Stimulated activated naive B cell treated with anti-CD40 and anti-IgM and Interleukin-4, amounts not matched to agents 10 μg/mL and 1 μg/mL and 100 μg/mL, for 72 hours (primary cell): ENCODE measurements at places on chromosomes 5 and 9.

- no peak for DNase-seq
Observed at GRCh38 chr9:7121664-7122063, 363.9 kb downstream of the KDM4C start.

GRCh38 chr9:114487607-114488300 is 17.5 kb downstream of the WHRN start:
- DNase-seq = peak; percentile 60

- DNase-seq = no peak
Observed at GRCh38 chr9:13621872-13622564, 342.5 kb upstream of the MPDZ start.

DNA sequence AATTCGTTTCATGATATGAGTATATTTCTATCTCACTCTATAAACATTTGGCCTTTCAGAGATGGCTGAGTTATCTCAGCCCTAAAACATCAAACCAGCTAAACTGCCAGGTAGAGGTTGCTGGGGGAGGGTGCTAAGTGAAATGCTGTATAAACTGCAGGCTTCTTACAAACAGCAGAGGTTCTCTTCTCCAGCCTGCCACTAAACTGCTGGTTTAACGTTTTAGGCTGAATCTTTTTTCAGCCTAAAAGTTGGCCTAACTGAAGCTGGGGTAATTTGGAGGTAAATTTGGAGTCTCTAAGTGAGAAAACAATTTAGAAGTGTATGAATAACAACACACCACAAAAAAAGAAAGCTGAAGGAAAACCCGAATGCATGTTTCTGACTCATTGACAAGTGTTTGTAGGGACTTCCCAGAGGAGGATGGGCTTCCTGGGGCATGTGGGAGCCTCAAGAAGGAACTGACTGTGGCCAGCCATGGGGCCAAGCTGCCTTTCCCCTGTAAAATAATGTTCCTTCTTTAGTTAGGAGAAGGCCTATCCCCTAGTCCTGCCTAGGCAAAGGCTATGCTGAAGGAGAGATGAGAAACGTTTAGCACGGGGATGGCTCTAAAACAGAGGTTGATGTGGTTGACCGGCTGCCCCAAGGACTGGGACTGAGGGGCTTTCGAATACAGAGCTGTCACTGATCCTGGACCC is 44.3 kb downstream of the SLC28A3 start:
- DNase-seq = peak; percentile 32

DNA sequence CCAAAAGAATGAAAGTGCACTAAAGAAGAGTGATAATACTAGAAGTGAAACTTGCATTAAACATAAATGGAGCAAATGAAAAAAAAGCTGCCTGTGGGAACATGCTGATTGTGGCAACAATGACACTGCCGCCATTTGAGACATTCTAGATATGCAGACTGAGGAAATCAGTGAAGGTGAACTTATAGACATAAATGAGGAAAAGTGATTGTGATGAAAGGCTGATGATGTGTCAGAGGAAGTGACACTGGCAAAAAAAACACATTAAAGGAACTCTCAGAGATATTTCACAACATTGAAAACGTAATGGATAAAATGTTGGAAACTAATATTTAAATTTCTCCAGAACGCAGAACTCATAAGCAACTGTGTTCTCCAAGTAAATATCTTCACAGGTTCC is 1.2 kb downstream of the ERCC8 start:
- no peak for DNase-seq

DNA sequence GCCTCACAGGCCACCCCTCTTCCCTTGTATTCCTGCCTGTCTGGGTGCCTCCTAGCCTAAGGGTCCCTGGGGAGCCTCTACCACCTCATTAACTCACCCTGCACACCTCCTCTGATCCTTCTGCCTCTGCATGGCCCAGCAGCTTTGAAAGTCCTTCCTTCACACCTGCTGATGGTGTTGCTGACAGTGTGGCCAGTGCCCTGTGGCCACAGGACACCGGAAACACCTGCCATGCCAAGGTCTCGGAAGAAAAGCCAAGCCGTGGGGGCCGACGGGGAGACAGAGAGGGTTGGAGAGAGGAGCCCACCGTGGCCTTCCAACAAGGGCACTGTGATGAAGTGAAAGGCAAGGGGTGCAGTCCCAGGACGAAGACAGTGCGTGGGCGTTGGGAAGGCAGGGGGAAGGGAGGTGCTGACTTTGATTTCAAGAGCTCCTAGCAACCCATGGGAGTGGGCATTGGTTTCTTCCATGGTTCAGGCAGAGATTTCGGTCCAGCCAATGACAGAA is 4.1 kb downstream of the BTNL9 start:
- DNase-seq = no peak

GRCh38 chr5:9781275-9781674 is 151.1 kb upstream of the TAS2R1 start:
- no peak for DNase-seq

- DNase-seq = no peak
Observed at GRCh38 chr5:122668552-122668951, 106.3 kb upstream of the SNX2 start.

GRCh38 chr5:164688437-164688836 is 1183.0 kb downstream of the MAT2B start:
- no peak for DNase-seq

GRCh38 chr5:157575381-157576020 is at the start of gene ADAM19:
Gene ADAM19 (minus strand): TSS chr5:157575775. CDS start chr5:157575696, 79 bp downstream.
- peak; percentile 42 for DNase-seq

DNA sequence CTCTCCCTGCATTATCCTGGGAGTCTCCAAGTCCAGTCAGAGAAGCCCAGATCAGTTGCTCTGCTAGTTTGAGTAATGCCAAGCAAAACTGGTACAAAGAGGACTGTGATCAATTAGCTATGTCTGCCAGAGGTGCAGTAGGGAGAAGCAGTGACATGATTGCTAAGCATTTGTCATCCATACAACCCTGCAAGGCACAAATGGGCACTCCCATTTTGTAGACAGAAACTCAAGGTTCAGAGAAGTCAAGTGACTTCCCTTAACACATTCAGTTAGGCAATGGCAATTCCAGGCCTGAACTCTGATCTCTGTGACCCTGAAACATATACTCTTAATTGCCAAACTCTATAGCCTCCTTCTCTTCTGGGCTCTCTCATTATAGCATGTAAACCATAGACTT is 34.0 kb downstream of the NDST1 start:
- no peak for DNase-seq

GRCh38 chr9:108445431-108446071 is 410.2 kb downstream of the ACTL7B start:
- DNase-seq = no peak

DNA sequence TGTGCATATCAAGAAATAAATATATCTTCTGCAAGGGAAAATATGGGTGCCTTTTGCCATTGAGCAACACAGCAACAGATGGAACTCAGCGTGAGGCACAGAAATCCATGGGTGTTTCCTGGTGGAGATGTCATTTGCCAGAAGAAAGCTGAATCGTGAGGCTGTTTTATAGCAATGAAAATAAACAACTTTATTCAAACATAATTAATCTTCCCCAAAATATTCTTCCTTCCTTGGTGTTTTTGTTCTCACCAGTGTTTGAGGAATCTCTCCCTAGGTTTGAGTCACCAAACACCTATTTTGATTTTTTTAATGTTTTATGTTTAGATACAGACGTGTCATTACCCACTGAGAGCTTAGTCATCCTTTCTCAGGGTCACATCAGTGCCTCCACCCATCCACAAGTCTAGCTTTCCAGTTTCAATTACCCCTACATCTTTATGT is 65.8 kb upstream of the PAPPA start:
- DNase-seq = no peak

DNA sequence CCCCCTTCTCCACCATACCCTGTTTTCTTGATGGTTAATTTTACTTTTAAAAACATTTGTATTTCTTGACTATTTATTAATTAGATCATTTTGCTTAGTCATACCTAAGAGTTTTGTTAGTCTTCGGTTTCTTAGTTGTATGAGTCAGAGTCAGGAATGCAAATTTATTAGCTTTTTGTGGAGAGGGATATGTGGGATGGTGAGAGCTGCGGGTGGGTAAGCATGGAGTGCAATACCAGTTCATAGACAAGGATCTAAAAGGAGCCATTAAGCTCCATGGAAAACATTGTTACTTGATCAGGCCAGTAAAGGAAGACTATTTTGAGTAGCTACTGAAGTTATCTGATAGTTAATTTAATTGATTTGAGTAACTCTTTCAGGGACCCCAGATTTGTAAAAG is 77.5 kb downstream of the ZSWIM6 start:
- no peak for DNase-seq

GRCh38 chr5:132221781-132222648 is 5.6 kb downstream of the P4HA2 start:
- no peak for DNase-seq

DNA sequence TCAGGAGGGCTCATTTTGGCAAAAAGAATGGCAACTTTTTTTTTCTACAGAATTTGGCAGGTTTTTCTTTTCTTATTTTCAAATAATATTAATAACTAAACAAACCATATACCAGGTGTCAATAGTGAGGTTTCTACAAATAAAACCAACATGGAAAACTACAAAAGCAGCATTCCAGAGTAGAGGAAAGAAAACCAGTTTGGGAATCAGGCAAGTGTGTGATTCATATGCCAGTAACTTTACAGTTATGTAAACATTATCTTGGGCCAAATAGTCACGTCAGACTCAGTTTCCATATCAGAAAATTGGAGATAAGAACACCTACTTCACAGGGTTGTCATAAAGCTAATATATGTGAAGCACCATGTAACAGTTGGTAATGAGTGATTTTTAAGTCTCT is 51.7 kb downstream of the FBXW11 start:
- DNase-seq = no peak

GRCh38 chr9:133658442-133659431 is 22.6 kb downstream of the DBH start:
- DNase-seq = no peak

DNA sequence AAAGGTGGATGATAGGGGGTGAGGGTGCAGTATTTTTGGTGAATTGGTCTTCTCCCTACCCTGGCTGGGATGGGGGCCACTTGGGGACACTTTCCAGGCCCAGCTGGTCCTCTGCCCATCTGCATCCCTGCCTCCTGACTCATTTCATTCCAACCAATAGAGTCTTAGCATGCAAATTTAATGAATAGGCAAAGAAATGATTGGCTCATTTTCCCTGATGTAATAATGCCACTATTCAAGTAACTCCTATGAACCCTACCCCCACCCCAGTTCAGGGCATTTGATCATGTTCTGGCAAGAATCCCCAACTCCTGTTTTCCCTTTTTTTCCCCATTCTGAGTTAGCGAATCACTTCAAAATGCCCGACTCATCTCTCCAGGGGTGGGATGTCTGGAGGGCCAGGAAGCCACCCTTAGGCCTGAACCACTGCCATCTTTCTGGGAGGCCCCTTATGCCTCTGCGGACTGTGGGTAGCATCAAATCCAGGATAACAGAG is 56.7 kb downstream of the PCDH1 start:
- no peak for DNase-seq

DNA sequence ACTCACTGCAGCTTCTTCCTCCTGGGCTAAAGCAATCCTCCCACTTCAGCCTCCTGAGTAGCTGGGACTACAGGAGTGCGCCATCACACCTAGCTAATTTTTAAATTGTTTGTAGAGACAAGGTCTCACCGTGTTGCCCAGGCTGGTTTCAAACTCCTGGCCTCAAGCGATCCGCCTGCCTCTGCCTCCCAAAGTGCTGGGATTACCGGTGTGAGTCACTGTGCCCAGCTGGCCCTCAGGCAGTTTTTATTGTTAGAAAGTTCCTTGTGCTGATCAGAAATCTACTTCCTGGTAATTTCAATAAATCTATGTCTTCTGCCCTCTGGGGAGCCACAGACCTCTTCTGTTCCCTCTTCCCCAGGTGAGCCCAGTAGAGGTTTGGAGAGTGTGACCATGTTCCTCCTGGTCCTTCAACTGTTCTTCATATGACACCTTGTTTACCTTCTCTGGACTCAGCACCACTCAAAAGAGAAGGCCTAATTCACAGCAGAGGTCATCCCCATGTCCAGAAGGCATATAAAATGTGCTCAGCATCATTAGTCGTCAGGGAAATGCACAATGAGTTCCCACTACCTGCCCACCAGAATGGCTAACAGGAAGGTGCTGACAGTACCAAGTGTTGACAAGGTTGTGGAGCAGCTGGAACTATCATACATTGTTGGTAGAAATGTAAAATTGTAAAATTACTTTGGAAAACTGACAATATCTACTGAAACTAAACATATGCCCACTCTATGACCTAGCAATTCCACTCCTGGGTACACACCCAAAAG is 10.4 kb downstream of the TMOD1 start:
- no peak for DNase-seq

GRCh38 chr5:72951671-72952468 is 4.0 kb upstream of the FCHO2 start:
- no peak for DNase-seq
